ENCODE measurements at places on chromosomes 4 and X.
A peak's percentile ranks its signal among the peaks of the same experiment; 100 is the strongest.

DNA sequence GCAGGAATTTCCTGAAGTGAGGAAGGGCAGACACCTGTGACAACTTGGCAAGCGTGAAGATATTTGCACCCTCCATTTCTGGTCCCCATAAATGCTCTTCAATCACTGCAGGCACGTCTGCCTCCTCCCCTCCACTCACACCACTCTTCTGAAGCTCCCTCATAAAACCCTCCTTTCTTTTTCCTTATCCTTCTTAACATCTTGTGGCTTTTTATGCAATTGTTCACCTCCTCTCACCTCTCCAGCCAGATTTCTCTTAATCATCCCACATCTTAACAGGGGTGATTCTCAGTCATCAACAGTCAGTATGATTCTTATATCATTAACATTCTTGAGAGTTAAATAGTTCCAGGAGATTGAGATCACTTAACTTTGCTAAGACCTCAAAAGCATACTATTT is 277.4 kb downstream of the SPRY1 start:
- DNase-seq: no peak

DNA sequence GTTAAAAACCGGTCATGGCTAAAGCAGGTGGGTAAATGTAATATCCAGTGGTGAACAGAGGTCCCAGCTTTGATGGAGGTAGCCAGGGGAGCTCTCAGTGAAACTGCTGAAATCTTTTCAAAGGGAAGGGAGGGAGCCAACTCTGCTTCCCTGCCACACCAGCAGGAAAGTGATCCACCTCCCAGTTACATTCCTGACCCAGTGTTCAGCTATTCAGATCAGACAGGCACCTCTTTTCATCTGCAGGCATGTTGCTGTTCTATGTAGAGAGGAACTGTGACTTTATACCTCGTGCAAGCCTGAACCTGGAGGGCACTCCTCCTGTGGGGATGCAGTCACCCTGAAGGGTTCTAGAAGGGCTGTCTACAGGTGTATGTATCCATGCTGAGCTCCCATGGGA is 37.6 kb downstream of the DCLK2 start:
- DNase-seq: no peak

- DNase-seq: no peak
These were observed 81.0 kb downstream of the BCOR start for GRCh38 chrX:40016749-40017148.

GRCh38 chrX:43940816-43941474 is 32.2 kb downstream of the NDP start:
- DNase-seq: no peak

DNA sequence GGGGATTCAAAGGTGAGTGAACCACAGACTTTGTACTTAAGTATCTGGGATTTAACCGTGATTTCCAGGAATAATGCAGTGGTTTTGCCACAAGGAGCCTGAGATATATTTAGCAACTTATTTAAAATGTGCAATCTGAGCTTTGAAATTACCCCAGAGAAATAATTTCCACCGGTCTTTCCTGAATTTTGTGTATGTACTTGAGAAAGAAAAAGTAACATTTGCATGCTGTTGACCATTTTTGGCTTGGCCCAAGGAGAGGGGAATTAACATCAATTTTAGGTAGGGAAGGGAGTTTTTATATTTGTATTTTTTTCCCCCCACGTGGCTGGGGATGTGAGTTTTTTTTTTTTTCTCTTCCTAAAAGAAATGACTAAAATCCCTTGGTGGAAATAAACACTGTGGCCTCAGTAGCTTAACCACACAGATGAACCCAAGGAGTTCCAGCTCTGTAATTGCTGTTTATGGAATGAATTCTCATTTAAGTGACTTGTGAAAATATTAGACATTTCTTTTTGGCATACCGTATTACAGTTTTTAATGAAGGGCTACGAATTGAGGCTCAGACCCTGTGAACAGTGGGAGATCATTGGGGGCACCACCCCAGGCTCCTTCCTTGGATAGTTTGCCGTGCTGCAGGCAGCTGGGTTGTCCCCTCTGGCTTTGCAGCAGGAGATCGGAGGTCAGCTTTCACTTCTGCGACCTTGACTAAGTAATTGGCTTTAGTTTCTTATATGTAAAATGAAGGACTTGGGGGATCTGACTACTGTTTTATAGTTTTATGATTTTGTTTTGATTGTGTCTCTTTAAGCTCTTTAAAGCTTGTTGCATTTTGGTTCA is 116.1 kb downstream of the ARHGAP10 start:
- no peak for DNase-seq

GRCh38 chrX:41144873-41145272 is 59.6 kb downstream of the USP9X start:
- no peak for DNase-seq

- DNase-seq: no peak
These were observed 16.3 kb downstream of the PDS5A start for GRCh38 chr4:39961311-39961877.

DNA sequence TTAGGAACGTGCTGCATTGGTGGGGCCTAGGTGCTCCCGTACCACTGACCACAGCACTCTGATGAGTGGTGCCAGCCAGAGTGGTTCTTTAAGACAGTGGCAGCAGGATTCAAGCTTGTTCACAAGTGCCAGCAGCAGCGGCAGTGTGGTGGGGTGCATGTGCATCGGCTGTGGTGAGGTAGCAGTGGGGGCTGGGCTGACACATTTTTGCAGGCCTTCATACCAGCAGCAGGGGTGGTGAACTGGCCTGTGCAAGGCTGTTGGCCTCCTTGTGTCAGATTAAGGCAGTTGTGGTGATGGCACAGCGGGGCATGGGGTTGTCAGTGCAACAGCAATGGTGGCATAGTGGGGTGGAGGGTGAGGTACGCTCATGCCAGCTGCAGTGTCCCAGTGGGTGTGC is 131.4 kb downstream of the PABPC4L start:
- DNase-seq: no peak

GRCh38 chrX:74085642-74086236 is 218.2 kb upstream of the ZCCHC13 start:
- DNase-seq: no peak

GRCh38 chr4:26217481-26217880 is 103.3 kb upstream of the RBPJ start:
- DNase-seq: no peak

GRCh38 chr4:73172161-73172560 is 86.4 kb downstream of the ANKRD17 start:
- DNase-seq: no peak

DNA sequence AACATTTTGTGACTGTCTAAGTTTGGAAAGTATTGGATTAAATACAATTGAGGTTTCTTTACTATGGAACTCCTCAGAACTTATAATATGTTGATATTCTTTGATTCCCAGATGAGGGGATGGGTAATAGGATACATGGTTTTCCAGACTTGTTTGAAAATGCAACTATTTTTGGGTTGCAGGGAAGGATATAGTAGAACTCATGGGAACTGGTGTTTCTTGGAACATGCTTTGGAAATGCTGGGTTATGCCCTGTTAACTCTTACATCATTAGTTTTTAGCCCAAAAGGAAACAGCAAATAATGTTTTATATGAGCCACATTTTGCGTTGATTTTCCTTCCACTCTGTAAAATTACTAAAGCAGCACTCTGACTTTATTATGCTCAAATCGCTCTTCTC is 41.9 kb downstream of the HPF1 start:
- DNase-seq: no peak

GRCh38 chrX:81367291-81367690 is 165.4 kb downstream of the SH3BGRL start:
- no peak for DNase-seq

DNA sequence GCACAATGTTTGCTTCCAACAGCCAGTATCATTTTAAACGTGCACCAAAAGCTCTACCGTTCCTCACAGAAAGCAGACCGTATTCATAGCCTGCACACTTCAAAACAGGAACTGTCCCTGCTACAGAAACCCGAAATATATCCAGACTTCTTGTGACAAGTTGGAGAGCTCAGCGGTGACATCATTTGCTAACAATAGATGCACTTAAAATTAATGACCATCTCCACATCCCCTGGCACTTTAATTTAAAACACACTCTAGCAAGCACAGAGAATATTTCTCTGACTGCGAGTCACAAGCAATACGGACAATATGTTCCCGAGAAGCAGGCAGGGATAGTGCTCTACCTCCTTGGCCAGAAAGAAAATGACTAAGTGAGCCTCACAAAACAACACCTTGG is 2.5 kb downstream of the NYX start:
- no peak for DNase-seq

DNA sequence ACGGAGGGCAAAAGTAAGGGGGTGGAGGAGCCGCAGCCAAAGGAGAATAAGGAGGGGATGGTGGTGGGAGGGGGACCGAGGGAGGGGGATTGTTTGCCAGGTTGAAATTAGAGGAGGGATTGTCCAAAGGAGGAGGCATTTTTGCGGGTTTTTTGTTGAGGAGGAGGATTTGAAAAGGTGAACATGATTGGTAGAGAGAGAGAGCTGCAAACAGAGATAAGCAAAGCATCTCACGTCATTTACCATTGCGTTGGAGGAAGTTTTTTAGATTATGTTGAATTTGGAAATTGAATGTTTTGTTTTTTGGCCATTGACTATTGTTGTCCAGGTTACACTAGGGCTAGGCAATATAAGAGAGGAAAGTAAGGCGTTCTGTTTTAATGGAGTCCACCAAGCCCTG is 54.5 kb upstream of the ABCB7 start:
- no peak for DNase-seq

DNA sequence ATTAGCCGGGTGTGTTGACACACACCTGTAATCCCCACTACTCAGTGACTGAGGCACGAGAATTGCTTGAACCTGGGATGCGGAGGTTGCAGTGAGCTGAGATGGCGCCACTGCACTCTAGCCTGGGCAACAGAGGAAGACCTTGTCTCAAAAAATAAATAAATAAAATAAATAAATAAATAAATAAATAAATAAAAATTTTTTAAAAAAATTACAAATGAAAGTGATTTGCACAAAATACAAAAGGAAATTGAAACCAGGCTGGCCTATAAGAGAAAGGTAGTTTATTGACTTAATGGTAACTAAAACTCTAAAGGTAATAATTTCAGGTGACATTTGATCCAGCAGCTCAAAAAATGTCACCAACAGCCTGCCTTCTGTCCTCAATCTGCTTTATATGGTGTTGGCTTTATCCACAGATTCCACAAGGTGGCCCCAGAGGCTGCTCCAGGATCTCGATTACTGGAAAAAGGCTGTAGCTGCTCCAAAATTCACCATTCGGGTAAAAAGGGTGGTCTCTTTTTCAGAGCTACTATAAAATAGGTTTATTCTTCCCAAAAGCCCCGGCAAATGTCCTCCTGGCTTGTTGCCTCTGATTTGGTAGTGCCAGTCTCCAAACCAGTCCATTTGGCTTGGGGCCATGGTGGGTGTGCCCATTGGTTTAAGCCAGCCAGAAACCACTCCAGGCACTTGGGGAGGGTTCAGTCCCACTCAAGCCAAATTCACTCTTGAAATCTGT is 61.4 kb upstream of the TRIM2 start:
- DNase-seq: peak; percentile 68

- no peak for DNase-seq
These were observed 4.5 kb upstream of the HSD17B13 start for GRCh38 chr4:87327136-87327535.

DNA sequence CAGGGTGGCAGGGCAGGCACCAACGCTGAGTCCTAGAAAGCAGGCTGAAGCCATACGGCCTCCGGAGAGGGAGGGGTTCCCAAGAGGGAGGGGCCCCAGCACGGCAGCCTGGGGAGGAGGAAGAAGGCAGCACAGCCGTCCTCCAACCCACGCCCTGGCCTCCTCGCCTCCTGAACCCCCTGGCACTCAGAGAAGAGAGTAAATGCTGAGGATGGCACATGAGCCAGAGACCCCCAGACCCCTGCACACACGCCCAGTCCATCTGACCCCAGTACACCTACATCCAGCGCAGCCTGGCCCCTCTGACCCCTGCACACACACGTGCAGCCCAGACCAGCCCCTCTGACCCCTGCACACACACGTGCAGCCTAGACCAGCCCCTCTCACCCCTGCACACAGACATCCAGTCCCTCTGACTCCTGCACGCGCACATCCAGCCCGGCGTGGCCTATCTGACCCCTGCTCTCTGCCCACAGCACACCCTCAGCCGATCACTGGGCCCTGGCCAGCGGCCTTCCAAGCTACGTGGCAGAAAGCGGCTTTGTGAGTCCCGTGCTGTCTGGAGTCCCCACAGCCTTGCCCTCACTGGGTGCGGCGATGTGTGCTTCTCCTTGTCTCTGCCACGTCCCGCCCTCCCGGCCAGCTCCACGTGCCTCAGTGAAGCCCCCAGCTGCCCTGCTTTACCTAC is 18.5 kb downstream of the ATP5ME start:
- no peak for DNase-seq

GRCh38 chrX:37754516-37754915 is 25.3 kb upstream of the CYBB start:
- no peak for DNase-seq

DNA sequence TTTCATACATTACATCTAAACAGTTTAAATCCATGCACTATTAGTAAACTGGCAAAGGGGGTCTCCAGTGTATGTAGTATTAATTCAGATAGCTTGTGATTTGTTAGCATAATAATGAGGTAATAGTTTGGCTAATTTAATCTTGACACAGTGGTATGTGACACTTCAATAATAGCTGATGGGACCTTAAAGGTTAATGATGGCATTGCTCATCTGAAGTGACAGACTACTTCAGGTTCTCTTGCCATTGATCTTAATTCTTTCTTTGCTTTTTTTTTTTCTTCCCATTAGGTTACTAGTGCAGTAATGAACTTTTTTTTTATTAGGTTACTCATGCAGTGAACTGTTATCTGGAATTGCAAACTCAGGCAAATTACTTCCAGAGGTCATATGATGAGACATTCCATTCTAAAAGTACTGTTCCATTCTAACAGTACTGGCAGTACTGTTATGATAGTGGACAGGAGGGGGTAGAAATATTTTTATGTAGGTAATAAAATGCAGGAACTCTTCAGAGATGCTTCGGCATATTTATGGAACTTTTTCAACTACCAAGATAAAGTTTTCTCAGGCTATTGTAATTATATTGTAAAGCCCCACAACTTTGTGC is 911.3 kb upstream of the LCORL start:
- DNase-seq: no peak

DNA sequence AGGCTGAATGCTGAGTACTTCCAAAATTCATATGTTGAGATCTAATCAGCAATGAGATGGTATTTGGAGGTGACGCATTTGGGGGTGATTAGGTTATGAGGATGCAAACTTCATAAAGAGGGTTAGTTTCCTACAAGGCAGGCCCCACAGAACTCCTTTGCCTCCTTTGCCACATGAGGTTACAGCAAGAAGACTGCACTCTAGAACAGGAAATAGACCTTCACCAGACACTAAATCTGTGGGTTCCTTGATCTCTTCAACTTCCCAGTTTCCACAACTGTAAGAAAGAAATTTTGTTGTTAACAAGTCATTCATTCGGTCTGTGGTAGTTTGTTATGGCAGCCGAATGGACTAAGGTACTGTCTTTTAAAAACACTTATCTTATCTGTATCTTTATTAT is 681.9 kb upstream of the HS3ST1 start:
- DNase-seq: no peak

DNA sequence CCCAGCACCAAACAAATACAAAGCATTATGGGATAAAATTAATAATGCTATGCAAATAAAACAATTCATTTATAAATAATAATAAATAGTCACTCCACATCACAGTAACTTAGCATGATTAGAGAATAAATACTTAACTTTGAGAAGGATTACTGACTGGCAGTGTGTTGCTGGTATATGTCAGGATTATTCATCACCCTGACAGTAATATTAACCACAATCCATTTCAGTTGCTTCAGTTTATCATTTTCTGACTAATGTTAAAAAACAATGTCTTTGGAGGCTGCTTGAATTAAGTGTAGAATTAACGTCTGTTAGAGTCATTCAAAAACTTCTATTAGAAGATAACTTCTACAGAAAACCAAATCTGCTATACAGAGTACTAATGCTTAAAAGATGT is 124.1 kb upstream of the MAB21L2 start:
- DNase-seq: no peak

- DNase-seq: no peak
These were observed 231.2 kb upstream of the F9 start for GRCh38 chrX:139299309-139299708.
